GM20000 (cell line): ENCODE measurements at places on chromosomes 13 and 19.
A peak's percentile ranks its signal among the peaks of the same experiment; 100 is the strongest.

DNA sequence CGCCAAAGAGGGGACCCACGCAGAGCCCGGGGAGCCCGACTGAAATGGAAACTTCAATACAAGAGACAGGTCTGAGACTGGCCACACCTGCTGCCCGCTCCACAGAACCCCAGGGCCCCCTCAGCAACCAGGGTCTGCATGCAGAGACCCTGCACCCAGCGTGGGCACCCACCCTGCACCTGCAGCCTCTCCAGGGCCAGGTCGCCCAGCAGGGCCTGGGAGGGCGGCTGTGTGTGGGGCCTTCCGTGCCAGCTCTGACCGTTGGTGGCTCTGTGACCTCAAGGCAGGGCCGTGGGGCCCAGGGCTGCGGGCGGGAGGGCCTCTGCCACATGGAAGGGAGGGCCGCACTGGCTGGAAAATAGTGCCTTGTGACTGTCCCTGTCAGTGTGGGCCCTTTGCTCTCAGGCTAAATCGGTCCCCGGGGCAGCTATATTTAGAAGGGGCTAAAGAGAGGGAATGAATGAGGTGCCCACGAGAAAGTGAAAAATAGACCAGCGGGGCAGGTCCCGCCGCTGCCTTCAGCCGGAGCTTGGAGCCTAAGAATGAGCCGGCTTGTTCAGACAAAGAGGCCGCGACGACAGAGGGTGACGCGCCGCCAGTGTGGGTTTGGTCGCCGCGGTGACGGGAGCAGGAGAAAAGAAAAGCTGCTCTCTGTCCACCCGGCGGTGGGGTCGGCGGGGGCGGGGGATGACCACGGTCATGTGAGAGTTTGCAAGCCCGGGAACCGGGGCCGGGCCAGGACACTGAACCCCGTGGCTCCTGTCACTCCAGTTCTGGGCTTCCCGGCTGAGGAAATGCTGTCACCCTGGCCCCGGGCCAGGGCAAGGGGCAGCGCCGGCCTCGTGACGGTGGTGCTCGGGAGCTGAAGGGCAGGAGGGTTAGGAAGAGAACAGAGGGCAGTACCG, 70.5 kb downstream of the GADD45B start:
- DNase-seq = no peak

DNA sequence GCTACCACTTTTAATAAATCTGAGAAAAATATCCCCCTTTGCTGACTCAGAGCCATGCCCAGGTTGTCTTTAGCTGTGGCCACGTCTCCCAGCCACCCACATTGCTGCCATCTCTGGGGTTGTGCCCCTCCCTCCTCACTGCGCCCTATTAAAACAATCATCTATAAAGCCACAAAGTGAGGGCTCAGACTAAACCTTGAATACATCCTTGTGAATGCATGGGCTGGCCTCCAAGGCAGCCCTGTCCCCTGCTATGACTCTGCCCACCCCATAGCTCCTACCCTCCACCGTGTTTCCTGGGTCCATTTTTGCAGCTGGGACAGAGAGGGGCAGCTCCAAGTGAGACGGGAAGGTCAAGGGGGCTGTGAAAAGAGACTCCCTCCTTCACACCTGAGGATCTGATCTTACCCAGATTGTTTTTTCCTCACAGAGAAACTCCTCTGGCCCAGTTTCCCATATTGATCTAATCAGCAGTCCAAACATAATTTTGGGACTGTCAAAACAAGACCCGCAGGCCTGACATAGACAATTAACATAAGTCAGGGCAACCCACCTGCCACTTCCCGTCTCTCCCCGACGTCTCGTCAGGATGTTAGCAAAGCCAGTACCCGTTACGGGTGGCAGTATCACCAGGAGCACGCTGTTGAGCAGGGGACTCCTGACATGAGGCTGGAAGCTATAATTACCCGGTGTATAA, 199.0 kb downstream of the KATNAL1 start:
- no peak for DNase-seq

GRCh38 chr13:37616131-37616530, 17.6 kb upstream of the POSTN start:
- no peak for DNase-seq

DNA sequence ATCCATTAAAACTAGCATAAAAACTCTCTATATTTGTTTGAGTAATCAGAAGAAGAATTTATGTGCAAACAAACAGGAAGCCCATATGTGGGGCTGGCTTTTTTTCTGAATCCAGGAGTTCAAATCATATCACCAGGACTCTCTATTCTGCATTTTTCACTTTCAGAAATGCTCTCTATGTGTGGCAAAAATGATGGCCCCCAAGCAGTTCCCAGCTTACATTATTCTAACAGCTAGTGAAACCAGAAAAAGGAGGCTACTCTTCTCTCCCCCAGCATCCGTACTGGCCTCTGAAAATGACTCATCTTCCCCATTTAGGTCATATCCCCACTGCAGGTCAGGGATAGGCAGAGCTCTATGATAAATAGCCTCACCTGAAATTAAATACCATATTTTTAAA, 20.4 kb downstream of the RBM26 start:
- DNase-seq = peak; percentile 55

GRCh38 chr19:36257520-36257876, 42.6 kb downstream of the ZNF146 start:
- no peak for DNase-seq

DNA sequence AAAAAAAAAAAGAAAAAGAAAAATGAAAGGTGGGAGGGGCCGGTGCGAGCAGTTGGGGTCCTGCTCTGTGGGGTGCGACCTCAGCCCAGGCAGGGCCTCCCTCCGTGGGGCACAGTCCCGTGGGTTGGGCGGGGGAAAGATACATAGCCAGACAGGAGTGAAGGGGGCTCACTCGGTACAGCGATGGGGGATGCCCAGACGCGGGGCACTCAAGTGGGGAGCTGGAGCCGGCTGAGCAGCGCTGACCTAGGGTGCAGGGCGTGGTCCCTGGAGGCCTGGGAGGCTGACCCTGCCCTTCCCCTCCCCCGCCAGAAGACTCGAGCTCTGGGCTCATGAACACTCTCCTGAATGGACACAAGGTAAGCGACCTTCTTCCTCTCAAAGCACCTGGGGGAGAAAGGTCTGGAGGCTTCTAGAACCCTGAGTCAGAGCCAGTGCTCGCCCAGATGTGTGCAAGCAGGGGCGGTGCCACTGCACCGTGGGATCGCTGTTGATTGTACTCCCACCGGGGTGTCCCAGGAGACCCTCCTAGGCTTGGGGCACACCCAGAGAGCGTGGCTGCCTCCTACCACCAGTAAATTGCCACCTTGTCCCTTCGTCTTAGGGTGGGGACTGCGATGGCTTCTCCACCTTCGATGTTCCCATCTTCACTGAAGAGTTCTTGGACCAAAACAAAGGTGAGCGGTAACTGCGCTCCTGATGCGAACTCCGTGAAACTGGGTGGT, 3.4 kb downstream of the HMG20B start:
- peak; percentile 28 for DNase-seq

DNA sequence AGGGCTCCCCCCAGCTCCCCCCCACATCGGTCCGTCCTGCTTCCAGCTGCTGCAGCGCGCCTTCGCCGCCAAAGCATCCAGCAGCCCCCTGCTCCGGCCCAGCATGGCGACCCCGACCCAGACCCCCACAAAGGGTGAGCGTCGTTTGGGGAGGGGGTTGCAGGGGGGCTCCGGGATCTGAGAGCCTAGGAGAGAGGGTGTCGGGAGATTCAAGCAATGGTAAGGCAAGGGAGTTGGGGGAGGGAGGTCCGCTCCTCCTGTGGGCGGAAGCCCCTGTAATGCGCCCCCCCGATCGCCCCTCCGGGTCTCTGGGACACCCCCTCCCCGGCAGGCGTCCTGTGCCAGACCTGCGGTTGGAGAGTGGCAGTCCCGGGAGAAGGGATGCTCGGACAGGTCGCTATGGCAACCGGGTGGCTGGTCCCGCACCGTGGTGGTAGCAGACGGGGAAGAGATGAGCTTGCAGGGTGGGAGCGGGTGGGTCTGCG, at the start of gene FXYD7:
FXYD7 (plus strand) TSS at position 25 of the 485 bp plus-strand sequence; CDS start at position 104, 79 bp downstream.
- DNase-seq = no peak

DNA sequence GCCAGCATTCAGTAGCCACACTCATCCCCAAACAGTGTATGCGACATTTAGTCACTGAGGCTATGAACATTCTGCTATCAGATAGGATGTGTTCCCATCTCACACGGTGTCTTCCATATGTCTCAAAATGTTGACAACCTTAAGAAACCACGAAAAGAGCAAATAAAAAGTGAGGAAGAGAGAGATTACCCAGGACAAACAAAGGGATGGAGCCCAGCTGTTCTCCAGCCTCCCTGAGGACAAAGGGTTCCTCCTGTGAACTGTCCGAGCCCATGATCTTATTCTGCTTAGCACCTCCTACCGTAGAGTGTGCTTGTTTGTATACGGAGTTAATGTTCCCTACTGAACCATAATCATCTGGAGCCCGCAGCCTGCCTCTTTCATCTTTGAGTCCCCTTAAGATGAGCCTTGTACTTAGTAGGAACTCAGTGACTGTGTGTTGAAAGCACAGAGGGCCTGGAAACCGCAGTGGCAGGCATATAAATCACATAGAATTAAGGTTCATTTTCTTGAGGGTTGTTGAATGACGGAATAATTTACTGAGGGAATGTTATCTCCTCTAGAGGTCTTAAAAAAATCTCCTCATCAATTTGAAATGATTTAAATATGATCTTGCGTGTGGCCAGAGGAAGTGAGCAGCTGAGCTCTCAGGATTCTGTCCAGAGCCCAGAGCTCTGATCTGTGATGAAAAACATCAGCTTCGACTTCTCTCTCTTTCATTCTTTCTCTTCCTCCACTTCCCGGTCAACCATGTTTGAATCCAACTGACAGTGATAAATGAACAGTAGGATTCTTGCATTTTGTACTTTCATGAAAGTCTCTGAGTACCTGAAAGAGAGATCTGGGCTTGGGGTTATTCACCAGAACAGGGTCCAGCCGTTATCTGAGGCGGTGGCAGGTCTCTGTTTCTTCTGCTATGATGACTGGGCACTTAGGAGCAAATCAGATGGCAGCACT, 200.5 kb downstream of the KLF5 start:
- no peak for DNase-seq

GRCh38 chr13:32956595-32956933, 59.7 kb upstream of the KL start:
- no peak for DNase-seq

DNA sequence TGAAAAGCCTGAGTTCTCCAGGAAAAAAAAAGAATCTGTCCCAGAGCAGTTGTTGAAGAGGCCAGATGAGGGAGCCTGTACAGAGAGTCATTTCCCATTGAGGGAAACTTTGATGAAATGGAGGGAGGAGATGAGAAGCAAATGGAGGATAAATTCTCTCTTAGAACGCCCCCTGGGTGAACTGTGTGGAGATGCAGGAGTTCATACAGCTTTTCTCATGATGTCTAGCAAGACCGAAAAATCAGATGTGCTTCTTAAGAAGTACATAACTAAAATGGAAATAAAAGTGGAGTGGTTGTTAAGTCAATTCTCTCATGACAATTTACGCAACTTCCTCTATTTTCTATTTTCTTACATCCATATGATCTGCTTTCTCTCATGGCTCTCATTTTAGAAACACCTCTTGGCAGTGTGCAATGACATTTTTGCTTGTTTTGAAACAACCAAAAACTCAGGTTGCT, 1263.1 kb downstream of the PCDH9 start:
- no peak for DNase-seq

DNA sequence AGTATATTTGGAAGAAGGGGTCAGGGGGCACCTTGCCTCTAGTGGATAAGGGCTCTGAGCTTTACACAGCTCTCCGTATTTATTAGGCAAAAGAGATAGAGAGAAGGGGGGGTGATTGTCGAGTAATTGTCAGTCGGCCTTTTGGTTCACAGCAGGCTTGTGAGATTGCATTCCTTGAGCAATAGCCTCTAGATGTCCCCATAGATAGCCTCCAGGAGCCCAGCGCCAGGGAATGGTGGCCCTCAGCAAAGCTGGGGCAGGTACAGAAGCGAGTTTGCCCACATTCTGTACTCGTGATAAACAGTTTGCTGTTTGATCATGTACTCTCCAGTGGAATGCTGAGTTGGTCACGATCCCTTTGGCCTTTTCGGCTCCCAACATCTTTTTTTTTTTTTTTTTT, 4.6 kb downstream of the ZNF613 start:
- no peak for DNase-seq

DNA sequence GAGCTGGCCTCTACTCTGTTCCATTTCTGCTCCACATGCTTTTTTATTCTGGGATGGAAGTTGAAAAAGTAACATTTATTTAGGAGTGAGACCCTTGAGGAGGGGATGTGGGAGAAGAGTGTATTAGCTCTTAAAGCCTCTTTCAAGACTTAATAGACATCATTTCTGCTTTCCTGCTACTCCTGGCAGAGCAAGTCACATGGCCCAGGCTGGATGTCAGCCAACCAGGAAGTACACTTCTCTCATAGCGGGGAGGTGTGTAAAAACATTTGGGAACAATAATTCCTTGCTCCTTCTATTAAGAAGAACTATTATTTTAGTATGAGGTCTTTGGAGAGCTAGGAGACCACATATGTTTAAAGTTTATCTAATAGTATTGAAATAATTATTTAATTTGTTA, 40.6 kb upstream of the FAM216B start:
- DNase-seq = no peak

DNA sequence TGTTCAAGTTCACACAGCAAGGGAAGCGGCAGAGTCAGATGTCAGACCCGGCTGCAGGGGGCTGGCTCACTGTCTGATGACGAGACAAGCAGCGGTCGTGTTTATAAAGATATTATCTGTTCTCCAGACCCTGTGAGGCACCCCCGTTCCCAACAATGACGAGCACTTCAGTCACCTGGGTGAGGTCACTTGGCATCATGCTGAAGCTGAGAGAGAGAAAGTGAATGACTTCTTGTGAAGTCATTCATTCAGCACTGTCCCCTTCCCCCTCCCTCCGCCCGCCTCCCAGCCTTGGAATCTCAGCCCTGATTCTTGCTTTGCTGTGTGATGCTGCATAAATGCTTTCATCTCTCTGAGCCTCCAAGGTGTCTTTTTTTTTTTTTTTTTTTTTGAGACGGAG, 4.9 kb upstream of the LYPD3 start:
- DNase-seq = no peak

GRCh38 chr13:74004109-74004508, 130.1 kb downstream of the KLF12 start:
- DNase-seq = no peak

- peak; percentile 63 for DNase-seq
Observed at GRCh38 chr13:40589285-40590109, 76.9 kb downstream of the FOXO1 start.

GRCh38 chr19:10603084-10603872, 16.2 kb upstream of the AP1M2 start:
- DNase-seq = peak; percentile 71

- DNase-seq = no peak
Observed at GRCh38 chr13:34357435-34358232, 539.7 kb downstream of the RFC3 start.

GRCh38 chr13:76425935-76426334, 460.3 kb downstream of the KCTD12 start:
- no peak for DNase-seq

- DNase-seq = no peak
Observed at GRCh38 chr13:95123726-95124125, 177.5 kb downstream of the ABCC4 start.

DNA sequence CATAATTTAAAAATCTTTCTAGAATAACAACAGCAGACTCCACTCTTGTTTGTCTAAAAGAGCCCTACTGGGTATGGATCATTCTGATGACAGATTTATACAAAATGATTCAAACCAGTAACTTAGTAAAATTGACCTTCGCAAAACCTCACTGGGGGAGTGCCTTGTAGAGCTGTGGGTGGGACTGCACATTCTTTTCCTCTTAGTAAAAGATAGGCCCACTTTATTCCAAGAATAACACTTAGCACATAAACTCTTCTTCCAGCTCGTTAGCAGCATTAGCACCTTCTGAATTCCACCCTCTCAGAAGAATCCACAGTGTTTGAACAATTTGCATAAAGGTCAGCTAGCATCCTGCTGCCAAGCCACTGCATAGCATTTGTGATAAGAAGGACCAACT, 106.8 kb downstream of the STOML3 start:
- DNase-seq = no peak

GRCh38 chr19:41308450-41309179, 1.4 kb upstream of the CCDC97 start:
- DNase-seq = peak; percentile 83
